ENCODE measurements at places on chromosomes 3 and 15.

GRCh38 chr3:182879031-182879611 lies 85.8 kb downstream of the ATP11B start:
- DNase-seq, result no peak

GRCh38 chr15:68032672-68033071 lies 21.4 kb upstream of the PIAS1 start:
- no peak for DNase-seq

GRCh38 chr15:87734571-87735373 lies 521.8 kb downstream of the NTRK3 start:
- DNase-seq, result no peak

DNA sequence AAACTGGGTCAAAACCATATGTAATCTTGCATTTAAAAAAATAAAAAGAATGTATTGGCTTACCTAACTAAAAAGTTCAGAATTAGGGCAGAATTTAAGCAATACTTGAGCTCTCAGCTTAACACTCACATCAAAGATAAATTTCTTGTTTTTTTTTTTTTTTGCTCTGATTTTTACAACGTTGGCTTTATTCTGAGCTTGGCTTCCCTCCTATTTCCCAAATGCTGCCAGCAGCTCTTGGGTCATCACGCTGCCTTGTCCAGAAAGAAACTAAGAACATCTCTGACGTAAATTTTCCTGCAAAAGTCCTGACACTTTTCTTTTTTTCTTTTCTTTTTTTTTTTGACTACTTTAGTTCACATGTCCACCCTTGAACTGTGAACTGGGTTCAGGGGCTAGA lies 150.6 kb upstream of the TGFBR2 start:
- no peak for DNase-seq

DNA sequence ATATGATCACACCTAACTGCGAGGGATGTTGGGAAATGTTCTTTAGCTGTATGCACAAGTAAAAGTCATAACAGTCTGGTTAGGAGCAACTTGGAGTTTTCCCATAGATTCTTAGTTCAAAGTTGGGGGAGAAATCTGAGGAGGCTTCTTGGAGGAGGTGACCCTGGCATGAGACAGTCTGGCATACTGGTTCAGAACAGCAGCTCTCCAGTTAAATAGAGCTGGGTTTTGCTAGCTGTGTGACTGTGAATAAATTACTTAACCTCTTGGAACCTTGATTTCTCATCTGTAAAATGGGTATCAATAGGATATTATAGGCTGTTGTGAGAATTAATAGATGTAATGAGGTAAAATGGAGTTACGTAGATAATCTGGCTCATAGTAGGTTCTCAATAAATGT lies 49.1 kb upstream of the DGKG start:
- DNase-seq, result no peak

DNA sequence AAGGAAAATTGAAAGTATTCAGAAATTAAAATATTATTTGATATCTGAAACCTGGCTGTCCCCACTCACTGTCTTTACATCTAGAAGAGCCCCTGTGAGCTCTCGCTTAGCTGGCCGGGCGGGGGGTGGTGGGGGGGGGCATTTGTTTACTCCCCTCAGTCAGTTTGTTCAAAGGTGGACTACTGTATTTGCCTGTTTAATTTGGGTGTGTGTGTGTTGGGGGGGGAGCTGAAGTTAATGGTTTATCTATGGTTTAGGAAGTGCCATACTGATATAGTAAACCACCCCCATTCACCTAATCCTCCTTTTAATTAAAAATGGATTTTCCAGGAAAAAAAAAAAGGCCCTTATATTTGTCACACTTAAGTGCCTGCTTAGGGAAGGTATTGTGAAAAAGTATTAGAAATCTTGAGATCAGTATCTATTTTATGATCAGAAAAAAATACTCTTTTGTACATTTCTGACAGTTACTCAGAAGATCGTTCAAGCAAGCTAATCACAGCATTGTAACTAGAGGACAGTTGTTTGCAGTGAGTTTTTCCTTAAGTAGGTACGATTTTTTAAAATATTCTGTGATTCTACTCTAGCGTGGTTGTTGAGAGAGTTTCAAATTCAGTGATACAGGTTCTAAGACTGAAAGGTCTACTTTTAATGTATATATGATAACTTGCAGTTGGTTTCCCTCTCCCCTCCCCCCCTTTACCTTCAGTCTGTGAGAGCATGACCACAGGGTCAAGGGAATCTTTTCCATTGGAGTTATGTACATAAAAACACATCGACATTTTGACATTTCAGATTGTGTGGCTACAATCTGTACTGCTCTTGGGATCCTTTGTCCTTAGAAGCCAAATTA lies 8.5 kb downstream of the NR2F2 start:
- DNase-seq, result no peak

DNA sequence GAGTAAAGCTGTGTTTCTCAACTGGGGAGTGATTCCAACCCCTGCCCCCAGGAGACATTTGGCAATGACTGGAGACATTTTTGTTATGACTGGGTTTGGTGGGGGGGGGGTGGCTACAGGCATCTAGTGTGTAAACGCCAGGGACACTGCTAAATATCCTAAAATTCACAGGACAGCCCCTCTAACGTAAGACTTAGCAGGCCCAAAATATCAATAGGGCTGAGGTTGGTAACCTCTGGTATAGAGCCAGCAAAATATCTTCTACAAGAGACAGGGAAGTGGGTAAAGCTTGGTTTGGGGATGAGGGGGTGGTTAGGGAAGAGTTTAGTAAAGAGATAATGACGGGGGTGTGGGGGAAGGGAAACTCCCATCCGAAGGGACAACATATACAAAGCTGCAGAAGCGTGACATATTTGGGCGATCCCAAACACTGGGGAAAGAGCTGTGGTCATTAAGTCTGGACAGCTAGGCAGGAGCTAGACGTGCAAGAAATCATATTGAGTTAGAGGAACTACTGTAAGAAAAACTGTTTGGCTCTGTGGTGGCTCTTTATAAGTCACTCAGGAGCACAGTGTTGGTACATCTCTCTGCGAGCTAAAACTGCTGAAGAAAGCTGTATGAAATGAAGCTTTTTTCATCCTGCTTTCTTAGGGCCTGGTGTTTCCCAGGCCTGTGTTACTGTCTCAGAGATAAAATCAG lies 697 bp upstream of the TRIM69 start:
- no peak for DNase-seq

GRCh38 chr3:73411993-73412392 lies 212.7 kb downstream of the PDZRN3 start:
- no peak for DNase-seq

DNA sequence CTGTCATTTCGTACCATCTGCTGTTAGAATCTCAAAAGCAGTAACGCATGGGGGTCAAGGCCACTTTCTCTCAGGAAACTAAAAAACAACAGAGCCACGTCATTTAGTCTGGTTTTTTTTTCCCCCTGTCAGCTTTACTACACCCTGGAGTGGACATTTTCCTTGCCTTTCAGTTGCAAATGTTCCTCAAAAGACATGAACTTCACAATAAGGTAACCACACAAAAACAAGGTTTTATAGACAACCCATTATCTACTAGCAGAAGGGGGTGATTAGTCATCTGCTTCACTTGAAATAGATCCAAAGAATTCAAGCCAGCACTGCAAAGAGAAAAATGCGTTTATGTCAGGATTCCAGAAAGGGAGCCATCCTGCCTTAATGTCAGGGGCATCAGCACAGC lies 171.8 kb upstream of the CDIN1 start:
- no peak for DNase-seq

DNA sequence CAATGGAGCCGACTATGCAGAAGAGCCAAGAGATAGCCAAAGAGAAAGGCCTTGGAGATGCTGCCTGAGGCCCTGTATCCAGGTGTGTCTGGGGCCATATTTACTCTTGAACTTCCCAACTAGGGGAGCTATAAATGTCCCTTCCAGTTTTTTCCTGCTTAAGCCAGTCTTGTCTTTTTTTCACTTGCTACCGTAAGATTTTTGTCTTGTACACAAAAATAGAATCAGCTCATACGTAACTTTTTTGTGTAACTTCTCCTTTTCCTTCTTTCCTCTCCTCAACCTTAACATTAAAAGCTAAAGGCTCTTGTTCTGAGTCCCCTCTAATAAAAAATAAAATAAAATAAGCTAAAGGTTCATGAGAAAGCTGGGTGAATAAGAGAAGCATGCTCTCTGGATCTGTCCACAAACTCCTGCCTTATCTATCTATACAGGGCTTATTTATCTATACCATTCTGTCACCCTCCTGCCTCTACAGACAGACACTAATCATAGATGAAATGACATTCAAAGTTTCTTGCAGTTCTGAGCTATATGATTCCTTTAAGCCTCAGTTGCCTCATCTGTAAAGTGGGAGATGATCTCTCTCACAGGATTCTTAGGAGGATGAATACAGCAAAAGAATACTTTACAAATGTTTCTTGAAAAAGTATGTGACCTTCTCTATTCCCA lies 4.6 kb downstream of the SUMF1 start:
- no peak for DNase-seq

DNA sequence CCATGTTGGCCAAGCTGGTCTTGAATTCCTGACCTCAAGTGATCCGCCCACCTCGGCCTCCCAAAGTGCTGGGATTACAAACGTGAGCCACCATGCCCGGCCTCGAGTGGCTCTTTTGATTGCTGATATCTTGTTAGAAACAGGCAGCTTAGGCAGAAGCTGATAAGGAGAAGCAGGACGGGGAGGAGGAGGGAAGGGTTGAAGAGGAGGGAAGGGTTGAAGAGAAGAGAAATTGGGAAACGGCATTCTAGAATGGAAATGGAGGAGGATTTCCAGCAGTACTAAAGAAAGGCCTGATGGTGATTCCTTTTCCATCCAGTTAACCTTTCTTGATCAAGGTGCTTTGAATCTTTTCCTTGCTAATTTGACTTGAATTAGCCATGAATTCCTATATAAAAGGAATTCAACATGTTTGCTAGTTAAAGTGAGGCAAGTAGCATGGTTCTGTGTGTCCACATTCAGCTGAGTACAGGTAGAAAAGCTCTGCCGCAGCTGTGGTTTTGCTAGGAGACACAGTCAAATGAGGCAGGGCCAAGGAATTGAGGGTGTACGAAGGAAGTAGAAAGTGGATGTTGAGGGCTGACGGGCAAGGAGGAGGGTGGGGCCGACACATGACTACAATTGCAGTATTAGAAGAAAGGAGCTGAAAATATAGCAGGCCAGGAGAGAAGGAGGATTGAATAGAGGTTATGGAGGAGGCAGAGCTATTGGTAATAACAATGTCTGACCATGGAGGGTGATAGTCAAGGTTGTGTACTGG lies 27.2 kb upstream of the ATP1B3 start:
- DNase-seq, result no peak

- no peak for DNase-seq
These were observed 23.1 kb upstream of the USP3 start for GRCh38 chr15:63481105-63481810.

DNA sequence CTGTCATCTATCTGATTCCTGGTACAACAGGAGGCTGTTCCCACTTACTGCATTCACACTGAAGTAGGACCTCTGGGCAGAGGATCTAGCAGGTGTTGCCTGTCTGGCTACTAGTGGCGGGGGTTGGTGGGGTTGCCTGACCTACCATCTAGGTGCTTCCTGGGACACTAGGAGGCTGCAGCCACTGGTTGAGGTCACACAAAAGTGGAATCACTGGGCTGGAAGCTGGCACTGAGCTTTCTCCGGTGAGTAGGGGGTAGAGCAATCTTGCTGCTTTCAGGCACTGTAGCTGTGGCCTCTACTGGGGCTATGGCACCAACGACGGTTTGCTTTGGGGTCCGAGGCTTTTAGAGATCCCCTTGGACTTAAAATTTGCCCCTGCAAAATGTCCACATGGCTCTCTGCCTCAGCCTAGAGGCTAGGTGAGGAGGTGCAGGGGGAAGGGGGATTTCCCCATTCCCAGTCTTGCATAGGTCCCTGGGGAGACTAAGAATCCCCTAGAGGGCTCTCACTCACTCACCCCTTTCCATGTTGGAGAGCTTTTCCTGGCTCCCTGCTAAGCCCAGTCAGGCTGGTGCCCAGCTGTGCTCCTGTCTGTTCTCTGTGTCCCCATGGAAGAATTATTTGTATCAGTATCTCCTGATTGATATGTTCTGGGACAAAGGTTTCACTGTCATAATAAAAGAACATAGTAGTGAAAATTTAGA lies 397.7 kb upstream of the EPHA6 start:
- no peak for DNase-seq

GRCh38 chr3:45524565-45524964 lies 70.0 kb upstream of the LIMD1 start:
- DNase-seq, result no peak

DNA sequence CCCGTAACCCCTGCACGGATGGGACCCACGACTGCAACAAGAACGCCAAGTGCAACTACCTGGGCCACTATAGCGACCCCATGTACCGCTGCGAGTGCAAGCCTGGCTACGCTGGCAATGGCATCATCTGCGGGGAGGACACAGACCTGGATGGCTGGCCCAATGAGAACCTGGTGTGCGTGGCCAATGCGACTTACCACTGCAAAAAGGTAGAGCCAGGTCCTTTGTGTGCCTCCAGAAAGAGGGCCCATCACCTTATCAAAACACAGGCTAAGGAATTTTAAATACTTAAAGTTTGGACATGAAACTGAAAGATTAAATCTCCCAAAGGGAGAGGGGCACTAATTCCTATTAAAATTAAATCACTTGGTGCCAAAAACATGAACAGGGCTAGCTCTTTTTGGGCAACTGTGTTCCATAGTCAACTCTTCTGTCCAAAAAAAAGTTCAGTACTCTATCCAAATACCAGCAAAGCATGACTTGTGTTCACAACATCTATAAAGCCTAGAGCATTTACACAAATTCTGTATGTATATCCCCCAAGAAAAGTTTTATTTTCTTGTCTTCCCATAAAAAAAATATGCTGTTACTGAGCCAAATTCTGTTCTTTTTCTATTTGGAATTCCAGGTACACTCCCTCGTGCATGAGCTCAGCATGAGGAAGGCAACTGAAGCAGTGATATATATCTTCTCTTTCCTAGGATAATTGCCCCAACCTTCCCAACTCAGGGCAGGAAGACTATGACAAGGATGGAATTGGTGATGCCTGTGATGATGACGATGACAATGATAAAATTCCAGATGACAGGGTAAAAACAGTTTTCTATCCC lies 9.2 kb downstream of the THBS1 start:
- no peak for DNase-seq

GRCh38 chr3:52183786-52184445 lies 14.0 kb upstream of the ALAS1 start:
- no peak for DNase-seq

DNA sequence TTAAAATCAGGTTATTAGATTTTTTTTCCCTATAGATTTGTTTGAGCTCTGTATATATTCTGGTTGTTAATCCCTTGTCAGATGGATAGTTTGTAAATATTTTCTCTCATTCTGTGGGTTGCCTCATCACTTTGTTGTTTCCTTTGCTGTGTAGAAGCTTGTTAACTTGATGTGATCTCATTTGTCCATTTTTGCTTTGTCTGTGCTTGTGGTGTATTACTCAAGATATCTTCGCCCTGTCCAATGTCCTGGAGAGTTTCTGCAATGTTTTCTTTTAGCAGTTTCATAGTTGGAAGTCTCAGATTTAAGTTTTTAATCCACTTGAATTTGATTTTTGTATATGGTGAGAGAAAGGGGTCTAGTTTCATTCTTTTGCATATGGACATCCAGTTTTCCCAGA lies 699.1 kb downstream of the NAALADL2 start:
- DNase-seq, result no peak

DNA sequence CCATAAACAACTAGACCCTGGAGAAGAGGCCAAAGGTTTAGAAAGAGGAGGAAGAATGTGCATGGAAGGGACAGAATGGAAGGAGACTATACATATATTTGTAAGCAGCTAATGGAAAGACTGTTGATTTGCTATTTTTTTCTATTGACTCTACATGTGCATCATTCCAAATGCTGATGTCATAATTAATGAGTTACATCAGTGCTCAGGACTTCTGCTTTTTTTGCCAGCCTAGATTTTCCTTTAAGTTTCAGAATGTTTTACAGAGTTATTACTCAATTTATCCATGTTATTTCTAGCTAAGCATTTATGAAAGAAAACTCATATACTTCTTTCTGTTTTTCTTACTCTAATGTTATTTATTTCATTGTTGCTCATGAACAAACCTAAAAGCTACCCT lies 62.6 kb upstream of the VGLL3 start:
- DNase-seq, result no peak

Measured in stimulated activated CD4-positive, alpha-beta T cell treated with anti-CD3 and anti-CD28 coated beads, Interleukin-4, amount 100 ng/mL, for 48 hours (primary cell).